Panc1 (cell line): ENCODE measurements at places on chromosomes 16 and 17. TPM values are rescaled to one million over a fixed set of nuclear protein-coding genes. Genes with fewer than 3 reads are reported as not detected.

DNA sequence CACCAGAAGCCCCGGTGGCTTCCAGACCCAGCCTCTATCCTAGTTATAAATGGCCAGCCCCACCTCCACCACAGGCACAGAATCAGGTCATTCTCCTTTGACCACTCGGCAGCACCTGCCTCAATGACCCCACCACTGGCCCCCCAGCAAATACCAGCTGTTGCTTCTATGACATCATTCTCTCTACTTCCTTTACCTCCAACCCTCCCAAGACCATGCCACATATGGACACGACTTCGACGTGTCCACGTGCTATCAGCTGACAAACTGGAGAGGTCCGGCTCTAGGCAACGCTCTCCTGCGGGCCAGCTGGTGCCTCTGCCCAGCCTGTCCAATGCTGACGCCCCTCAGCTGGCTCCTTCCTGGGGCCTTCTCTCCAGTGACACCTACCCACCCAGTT lies 5.9 kb downstream of the ALYREF start:
- peaks cover 9% of the 10 kb centered on the region for H3K4me1 ChIP-seq
- no peak overlapping the region for H3K27ac ChIP-seq
- no peak overlapping the region for H3K4me3 ChIP-seq
- DNase-seq, result no peak
- H3K27me3 ChIP-seq, result no peaks in the 10 kb centered on the region

DNA sequence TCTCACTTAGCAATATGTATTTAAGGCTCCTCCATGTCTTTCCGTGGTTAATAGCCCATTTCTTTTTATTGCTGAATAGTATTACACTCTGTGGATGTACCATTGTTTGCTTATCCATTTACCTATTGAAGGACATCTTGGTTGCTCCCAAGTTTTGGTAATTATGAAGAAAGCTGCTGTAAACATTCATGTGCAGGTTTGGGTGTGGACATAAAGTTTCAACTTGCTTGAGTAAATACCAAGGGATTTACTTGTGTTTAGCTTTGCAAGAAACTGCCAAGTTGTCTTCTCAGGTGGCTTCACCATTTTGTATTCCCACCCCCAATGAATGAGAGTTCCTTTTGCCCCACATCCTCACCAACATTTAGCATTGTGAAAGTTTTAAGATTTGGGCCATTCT lies 9.5 kb downstream of the LRRC36 start:
- H3K27me3 ChIP-seq, result no peaks in the 10 kb centered on the region
- H3K4me1 ChIP-seq, result no peaks in the 10 kb centered on the region
- H3K27ac ChIP-seq, result no peak overlapping the region
- DNase-seq, result no peak
- no peak overlapping the region for H3K4me3 ChIP-seq

- H3K27ac ChIP-seq, result no peak overlapping the region
- H3K4me1 ChIP-seq, result peaks cover 13% of the 10 kb centered on the region
- no peaks in the 10 kb centered on the region for H3K27me3 ChIP-seq
- no peak for DNase-seq
- H3K4me3 ChIP-seq, result no peak overlapping the region
Observed at GRCh38 chr16:974611-975261, 4.0 kb upstream of the LMF1 start.

DNA sequence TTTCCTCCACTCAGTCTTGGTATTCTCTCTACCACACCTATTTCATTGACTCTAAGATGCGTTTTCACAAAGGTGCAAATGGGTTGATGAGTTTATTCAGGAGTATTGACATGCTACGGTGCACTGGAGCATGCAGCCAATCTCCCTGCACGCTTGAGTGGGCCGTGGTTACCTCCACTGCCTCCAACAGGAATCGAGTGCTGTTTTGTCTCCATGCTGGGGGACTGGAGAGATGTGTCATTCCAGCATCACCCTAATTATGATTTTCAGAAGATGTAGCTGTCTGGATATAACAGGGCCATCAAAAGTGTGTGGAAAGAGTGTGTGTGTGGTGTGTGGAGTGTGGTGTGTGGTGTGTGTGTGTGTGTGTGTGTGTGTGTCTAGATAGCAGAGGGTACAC lies 351.6 kb upstream of the ZFHX3 start:
- no peak for DNase-seq
- H3K36me3 ChIP-seq, result no peaks in the 10 kb centered on the region
- H3K4me3 ChIP-seq, result no peak overlapping the region
- no peaks in the 10 kb centered on the region for H3K4me1 ChIP-seq
- H3K27ac ChIP-seq, result no peak overlapping the region
- H3K27me3 ChIP-seq, result no peaks in the 10 kb centered on the region

- H3K36me3 ChIP-seq, result peaks cover 2% of the 10 kb centered on the region; the same call in 1 of the 2 replicates
- H3K27ac ChIP-seq, result no peak overlapping the region
- no peak overlapping the region for H3K4me3 ChIP-seq
- H3K4me1 ChIP-seq, result no peaks in the 10 kb centered on the region
- DNase-seq, result no peak
Observed at GRCh38 chr17:7382901-7383300, 2.0 kb downstream of the TNK1 start.

- no peak overlapping the region for H3K4me3 ChIP-seq
- H3K4me1 ChIP-seq, result no peaks in the 10 kb centered on the region
- no peaks in the 10 kb centered on the region for H3K36me3 ChIP-seq
- H3K27ac ChIP-seq, result no peak overlapping the region
Observed at GRCh38 chr16:64121473-64121872, 1000.4 kb downstream of the CDH11 start.

The KRTAP4-3 gene
- not detected for total RNA-seq

GRCh38 chr17:37361543-37361942 lies 14.2 kb upstream of the C17orf78 start:
- H3K4me3 ChIP-seq, result no peak overlapping the region
- no peak for DNase-seq
- no peaks in the 10 kb centered on the region for H3K27me3 ChIP-seq
- H3K4me1 ChIP-seq, result peaks cover 14% of the 10 kb centered on the region
